ELF-1 (cell line): ENCODE measurements at places on chromosomes 7 and 10.

- DNase-seq = no peak
Observed at GRCh38 chr7:122944682-122945303, 50.7 kb downstream of the TAS2R16 start.

GRCh38 chr7:30776971-30777370, 5.8 kb downstream of the MINDY4 start:
- no peak for DNase-seq

DNA sequence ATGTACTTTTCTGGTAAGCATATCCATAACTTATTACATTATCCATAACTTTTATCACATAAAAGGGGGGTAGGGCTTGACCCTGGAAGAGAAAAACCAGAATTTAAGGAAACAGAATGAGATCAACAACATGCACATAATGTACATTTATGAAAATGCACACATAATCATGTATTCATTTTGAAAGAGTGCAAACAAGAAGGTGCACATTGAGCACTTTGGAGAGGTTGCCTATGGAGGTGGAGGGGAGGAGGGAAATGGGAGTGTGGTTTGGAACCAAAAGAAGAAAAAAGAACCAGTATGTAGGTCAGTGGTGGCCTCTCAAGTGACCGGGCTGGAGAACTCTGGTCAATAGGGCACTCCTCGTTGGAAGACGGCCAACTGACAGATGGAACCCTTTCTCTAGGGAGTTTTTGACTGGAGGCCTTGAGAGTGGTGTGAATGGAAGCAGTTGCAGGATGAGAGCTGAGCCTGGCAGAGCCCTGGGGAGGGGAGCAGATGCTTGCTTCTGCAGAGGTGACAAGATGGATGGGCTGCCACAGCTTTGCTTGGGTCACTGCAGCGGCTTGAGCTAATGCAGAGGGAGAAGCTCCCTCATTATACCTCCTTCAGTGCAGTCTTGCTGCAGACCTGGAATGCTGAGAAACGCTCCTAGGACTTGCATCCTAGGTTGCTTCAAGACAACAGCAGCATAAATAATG, 192.7 kb downstream of the SEC23IP start:
- DNase-seq = peak; percentile 29

DNA sequence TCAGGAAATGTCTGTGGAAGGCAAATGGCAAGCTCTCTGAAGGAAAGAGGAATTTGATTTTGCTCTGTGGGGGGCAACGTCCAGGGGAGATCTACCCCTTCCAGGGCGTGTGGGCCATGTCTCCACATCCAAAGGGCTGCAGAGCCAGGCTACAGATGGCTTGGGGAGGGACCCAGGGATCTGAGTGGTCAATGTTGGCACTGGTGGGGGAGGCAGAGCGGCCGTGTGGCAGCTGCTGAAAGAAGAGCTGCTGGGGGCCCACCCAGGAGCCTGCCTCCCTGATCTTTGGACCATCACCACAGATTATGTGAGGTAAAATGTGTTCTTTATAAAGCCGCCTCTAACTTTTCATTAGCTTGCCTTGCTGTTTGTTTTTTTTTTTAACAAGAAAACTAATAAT, 144.1 kb downstream of the HERPUD2 start:
- no peak for DNase-seq

DNA sequence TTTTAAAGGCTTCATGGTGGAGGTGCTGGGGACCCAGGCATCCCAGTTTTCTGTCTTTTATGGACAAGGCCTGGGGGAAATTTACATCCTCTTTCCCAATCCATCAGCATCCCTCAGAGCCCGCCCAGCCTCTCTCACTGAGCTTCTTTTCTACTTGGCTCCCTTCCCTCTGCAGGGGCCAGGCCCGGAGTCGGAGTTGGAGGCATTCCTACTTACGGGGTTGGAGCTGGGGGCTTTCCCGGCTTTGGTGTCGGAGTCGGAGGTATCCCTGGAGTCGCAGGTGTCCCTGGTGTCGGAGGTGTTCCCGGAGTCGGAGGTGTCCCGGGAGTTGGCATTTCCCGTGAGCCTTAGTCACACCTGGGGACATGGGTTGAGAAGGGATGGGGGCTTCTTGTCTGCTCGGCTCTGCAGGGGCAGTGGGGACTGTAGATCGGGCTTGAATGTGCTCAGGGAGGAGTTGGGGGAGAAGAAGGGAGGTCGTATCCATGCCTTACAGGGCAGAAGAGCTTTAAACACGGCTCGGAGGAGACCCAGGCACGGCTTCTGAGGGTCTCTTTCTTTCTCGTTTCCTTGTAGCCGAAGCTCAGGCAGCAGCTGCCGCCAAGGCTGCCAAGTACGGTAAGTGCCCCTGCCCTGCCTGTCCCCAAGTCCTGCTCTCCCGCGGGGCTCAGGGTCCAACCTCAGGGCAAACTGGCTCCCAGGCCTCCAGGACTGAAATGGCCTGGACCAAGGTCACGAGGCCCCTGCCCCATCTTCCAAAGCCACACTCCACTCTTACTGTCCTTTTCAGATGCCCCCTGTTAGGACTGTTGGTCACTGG, 27.3 kb upstream of the LIMK1 start:
- no peak for DNase-seq

- no peak for DNase-seq
Observed at GRCh38 chr10:58352956-58353610, 18.3 kb downstream of the UBE2D1 start.

- DNase-seq = no peak
Observed at GRCh38 chr10:74548676-74549075, 277.7 kb upstream of the KAT6B start.

GRCh38 chr7:3194501-3195141, 106.4 kb upstream of the SDK1 start:
- peak; percentile 90 for DNase-seq

DNA sequence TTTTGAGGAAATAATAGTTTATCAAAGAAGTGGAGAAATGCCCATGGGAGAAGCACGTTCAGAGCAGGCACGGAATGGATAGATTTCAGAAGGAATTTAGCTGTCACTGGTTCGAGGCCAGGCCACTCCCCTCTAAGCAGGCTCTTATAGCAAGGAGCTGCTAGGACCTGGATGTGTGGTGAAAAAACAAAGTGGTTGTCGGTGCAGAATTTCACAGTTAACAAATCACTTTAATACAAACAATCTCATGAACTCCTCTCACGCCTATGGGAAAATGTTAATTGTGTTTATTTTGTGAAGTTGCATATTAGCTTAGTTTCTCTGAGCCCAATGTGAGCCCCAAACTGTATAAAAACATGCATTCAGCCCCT, 176.3 kb downstream of the PKD1L1 start:
- no peak for DNase-seq

- no peak for DNase-seq
Observed at GRCh38 chr7:348480-348844, 58.5 kb downstream of the FOXL3 start.

DNA sequence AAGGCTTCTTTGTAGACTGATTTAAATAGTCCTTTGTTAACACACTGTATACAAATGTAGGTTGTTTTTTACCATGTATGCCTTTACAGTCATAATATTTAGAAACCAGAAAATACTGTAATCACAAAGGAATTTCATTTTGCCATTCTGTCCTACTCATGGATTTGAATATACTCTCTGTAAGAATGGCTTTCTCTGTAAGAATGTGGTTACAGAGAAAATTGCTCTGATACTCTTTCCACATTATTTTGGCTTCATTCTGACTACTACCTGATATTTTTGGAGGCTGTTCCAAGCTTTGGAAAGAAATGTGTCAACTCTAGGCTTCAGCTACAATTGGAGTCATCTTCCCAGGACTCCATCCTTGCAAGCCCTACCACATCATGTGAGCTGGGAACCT, 23.5 kb downstream of the CH25H start:
- no peak for DNase-seq

DNA sequence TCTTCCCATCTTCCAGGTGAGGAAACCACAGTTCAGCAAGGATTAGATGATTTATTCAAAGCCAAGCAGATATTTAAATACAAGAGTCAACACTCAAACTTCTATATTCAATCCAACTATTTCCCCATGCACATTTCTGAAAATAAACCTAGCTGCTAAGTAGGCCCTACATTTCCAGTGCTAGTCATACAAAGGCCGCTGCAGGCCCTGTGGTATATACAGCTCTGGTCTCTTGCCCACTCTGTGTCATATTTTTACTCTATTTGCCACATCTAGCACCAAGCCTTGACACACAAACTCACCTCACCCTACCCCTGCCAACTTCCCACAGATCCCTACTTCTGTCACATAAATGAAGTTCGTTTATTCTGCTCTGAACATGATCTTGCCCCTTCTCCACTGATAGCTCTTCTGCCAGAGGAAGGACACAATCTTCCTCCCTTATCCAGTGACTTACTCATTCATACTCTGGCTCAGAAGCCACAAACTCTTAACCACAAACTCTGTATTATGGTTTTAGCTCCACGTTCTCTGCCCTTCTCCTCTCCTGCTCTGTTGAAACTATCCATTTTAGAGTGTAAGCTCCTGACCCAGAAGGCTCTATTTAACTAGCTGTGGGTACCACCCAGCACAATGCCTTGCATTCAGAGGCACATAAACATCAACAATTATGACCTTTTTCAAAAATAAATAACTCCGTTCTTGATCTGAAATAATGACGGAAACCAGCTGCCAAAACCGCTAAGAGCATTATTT, 180.7 kb downstream of the CPEB3 start:
- no peak for DNase-seq

DNA sequence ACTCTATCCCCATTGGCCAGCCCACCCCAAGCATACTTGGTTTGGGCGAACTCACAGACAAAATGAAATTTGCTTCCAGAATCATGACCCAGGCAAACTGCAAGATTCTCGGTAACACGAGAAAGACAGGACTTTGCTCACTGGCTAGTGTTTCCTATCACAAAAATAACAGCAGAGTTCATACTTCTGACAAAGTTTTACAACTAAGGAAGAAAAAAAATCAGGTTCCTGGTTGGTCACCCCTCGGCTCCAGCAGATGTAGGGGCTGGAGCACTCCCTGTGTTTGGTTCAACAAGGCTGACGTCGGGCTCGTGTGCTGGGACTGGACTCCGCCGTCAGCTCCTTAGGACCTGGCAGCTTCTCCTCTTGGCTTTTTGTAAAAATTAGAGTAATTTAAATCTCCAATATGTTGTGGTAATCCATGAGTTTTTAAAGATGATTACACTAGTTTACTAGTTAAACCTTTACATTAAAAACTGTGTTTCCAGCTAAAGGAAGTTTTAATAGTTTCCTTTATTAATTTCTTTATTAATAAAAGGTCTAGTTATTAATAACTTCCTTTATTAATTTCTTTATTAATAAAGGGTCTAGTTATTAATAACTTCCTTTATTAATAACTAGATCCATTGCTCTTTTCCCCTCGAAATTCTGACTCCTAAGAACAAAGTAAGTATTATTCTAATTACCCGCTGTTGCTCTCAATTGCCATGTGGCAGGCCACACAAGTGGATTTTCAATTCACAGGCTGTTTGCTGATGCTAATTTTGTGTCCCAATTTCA, 115.6 kb upstream of the RNF32 start:
- no peak for DNase-seq

DNA sequence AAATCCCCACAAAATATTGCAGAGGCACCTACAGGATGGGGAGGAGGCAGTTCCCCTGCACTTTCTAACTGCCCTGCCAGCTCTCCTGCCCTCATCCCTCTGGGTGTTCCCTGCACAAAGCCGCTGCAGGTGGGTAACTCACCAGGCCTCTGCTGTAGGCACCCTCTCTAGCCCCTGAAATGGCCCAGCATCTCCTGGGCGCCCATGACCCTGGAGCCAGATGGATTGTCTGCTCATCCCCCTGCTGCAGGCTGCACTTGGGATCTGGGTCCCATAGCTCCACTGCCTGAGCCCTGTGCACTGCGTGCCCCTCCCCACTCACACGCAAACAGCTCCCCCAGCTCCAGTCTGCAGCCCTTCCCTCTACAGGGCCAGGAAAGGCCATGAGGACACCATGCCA, 130.9 kb downstream of the C10orf105 start:
- DNase-seq = no peak

DNA sequence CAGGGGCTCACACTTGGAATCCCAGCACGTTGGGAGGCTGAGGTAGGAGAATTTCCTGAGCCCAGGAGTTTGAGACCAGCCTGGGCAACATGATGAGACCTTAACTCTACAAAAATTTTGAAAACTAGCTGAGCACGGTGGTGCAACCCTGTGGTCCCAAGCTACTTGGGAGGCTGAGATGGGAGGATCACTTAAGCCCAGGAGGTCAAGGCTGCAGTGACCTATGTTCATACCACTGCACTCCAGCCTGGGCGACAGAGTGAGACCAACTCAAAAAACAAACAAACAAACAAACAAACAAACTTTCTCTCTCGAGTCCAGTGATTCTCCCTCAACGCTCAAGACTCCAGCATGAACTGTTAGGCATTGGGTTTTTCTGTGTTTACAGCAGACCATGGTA, 2.0 kb upstream of the TYSND1 start:
- DNase-seq = no peak

GRCh38 chr10:74194545-74194944, 43.5 kb downstream of the ADK start:
- DNase-seq = no peak

DNA sequence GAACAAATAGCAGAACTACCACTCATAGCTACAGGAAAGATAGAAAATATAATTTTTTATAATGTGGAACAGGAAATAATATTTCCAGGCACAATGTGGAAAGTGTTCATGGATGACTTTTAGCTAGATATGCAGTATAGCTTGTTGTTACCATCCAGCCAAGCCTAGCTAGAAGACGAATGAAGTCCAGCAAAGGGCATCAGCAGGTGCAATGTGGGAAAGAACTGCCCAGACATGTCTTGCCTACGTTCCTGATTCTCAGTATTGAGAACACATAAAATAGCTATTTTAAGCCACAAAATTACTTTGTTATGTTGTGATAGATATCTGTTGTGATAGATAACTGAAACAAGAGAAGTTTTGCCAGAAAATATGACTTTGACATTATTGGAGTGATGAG, 1690.0 kb upstream of the LRRTM3 start:
- no peak for DNase-seq
